Stimulated activated CD8-positive, alpha-beta memory T cell treated with anti-CD3 and anti-CD28 coated beads, Interleukin-4, amount 100 ng/mL, for 1 hour (primary cell): ENCODE measurements at places on chromosomes 1 and 21.
A peak's percentile ranks its signal among the peaks of the same experiment; 100 is the strongest.

- no peak for DNase-seq
Observed at GRCh38 chr1:43451157-43451591, 2.6 kb downstream of the HYI start.

- no peak for DNase-seq
Observed at GRCh38 chr1:102821707-102822106, 286.6 kb downstream of the COL11A1 start.

DNA sequence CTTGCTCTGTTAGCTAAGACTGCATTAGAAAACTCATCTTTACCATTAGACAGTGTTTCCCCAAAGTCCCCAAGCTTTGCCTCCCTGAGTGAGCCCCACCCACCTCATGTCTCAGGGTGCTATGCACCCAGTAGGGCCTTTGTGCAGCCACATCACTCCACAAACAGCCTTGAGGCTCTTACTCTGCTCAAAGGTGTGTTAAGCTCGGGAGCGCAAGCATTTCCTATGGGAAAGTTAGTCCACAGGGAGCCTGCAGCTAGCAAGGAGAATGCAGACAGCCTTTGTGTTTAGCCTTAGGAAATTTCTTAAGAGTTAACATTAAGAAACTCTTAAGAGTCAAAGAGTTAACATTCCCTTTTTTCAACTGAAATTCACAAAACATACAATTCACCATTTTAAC, 278.8 kb downstream of the AJAP1 start:
- no peak for DNase-seq

DNA sequence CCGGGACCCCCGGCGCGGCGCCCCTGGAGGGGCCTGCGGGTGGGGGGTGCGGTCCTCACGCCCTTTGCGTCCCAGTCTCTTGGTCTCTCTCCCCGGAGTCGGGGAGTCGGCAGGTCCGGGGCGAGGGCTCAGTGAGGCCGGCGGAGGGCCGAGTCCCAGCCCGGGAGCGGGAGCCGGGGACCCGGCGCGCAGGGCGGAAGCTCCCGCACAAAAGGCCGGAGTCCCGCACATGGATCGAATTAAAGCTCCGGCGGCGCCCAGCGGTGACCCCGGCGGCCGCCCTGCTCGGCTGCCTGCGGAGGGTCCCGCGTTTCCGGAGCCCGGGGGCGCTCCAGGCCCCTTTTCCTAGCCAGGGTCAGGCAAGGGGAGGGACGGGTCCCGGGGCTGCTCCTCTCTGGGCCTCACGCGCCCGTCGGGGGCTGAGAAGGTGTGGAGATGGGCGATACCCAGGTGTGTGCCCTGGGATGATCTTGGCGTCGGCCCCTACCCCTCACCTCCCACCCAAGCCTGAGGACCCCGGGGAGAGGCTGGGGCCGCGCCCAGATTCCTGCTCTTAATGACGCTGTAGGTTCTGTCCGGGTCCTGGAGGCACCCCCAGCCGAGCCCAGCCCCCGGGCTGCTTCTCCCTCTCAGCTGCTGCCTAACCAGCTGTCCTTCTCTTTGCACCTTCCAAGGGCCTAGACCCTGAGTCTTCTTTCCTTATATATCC, 512 bp downstream of the FBLIM1 start:
- no peak for DNase-seq

DNA sequence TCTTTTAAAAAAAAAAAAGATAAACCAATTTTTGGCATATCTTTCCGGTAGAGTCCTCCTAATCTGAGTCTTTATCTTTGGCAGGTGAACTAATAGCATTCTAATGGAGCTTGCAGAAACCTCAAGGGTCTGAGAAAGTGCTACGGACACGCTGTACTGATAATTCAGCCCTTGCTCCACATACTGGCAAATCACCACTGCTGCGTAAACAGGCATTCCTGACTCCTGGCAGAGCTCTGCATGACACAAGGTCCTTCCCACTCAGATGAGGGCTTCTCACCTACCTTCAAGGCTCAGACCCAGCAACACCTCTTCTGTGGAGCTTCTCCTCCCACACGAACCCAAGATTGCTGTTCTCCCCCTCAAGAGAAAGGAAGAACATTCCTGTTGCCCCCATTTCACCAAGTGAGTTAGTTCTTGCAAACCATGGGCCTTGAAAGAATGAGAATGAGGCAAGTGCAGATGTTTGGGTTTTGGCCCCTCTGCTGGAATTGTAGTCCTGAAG, 48.0 kb downstream of the LYST start:
- DNase-seq = no peak

- no peak for DNase-seq
Observed at GRCh38 chr21:34598931-34599400, 15.9 kb downstream of the RCAN1 start.

DNA sequence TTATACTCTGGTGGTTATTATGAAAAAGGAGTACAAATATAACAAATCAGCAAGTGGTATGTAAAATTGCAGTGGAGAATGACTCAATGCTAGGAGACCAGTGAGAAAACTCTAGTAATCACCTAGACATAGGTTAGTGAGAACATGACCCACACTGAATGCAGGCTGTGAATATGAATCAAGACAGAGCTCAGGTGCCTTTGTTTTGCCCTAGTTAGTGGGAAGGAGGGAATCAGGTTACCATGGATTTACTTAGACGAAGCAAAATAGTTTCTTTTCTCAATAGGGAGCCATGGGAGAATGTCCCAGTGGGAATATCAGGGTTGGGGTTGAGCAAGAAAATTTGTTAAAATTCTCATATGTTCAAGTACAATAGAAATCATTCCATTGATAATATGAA, 10.6 kb upstream of the GCLM start:
- no peak for DNase-seq

DNA sequence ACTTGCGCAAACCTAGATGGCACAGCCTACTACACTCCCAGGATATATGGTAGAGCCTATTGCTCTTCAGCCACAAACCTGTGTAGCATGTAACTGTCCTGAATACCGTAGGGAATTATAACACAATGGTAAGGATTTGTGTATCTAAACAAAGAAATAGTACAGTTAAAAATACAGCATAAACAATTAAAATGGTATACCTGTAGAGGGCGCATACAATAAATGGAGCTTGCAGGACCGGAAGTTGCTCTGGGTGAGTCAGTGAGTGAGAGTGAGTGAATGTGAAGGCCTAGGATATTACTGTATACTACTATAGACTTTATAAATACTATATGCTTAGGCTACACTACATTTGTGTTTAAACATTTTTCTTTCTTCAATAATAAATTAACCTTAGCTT, 99.3 kb downstream of the PLD5 start:
- no peak for DNase-seq

DNA sequence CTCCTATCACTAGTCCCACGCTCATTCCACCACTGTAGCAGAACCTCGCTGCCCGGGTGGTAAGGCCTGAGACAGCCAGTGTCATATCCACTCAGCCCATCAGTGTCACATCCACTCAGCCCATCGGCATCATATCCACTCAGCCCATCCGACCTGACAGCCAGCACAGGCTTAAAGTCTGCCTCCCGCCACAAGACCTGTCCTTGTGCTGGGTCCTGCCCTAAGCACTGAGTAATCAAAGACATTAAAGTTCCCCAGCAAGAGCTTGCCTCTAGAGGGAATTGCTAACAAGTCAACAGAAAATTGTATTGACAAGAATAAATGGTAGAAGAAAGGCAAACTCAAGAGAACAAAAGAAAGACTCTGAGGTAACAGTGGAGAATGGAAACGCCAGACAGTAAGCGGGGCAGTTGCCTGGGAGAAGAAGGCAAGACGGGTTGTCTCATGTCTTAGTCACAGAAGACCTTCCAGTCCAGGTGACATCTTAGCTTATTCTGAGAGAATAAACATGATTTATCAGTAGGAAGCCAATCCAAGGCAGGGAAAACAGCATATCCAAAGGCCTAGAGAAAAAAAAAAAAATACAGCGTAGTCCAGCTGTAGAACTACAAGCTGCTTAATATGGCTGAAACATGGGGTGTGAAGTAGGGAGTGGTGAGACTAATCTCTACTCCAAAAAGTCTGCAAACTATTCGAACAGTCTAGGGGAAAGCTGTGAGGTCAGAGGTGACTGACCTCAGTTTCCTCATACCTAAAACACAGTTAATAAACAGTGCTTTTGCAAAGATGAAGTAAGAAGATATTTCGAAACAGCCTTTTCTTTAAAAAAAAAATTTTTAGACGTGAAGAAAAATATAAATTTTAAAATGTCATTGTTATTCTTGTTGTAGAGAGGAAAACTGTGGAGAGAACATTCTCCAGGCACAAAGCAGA, 1.1 kb downstream of the ITLN1 start:
- no peak for DNase-seq

GRCh38 chr1:162397039-162397448, 14.9 kb downstream of the SH2D1B start:
- DNase-seq = no peak

- no peak for DNase-seq
Observed at GRCh38 chr1:225253784-225254183, 174.1 kb downstream of the LBR start.

GRCh38 chr1:195740862-195741261, 867.4 kb downstream of the KCNT2 start:
- DNase-seq = no peak

DNA sequence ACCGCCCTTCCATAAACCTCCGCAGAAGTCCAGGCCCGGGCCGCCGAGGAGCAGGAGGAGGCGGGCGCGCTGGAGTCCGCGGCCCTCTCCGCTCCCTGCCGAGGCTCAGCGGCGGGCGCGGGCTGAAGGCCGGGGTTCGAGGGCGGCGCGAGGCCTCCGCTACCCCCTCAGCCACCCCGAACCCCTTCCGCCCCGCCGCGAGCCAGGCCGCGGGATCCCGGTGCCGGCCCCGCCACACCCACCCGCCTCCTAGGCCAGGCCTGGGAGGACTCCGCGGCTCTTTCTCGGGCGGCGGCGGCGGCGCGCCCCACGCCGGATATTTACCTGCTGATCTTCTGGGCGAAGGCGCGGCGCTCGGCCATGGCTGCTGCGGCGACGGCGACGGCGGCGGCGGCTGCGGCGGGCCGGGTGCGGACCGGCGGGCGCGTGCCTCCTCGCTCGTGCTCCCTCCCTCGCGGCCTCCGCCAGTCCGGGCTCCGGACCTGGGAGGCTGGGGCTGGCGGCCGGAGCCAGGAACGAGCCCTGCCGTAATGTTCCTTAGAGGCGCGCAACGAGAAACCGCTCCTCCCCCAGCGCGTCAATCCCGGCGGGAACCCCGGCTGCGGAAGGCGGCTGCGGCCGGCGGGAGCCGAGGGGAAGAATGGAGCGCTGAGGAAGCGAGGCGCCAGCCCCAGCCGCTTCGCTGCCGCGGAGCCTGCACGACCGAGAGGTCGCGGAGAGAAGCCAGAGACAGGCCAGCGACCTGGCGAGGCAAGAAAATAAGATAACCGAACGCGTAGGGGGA, at the start of gene DOCK7:
DOCK7 (minus strand) TSS at position 484 of the 784 bp plus-strand sequence; CDS start at position 362, 122 bp downstream.
- no peak for DNase-seq

- peak; percentile 33 for DNase-seq
Observed at GRCh38 chr1:110879758-110880606, 7.0 kb downstream of the CD53 start.

DNA sequence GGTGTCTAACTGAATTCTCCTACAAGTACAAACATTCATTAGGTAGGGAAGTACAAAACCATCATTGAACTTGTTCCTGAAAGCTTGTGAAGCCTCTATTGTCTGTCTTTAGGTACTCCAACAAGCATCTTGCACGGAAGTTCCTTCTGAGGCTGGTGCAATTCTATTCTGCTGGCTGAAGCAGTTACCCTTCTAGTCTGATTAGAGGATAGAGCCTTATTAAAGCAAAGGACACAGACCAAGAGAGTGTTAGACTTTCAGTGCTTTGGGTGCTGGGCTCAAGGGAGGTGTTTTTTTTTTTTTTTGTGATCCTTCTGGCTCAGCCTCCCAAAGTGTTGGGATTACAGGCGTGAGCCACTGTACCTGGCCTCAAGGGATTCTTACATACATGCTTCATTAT, 43.8 kb downstream of the HHAT start:
- DNase-seq = no peak

DNA sequence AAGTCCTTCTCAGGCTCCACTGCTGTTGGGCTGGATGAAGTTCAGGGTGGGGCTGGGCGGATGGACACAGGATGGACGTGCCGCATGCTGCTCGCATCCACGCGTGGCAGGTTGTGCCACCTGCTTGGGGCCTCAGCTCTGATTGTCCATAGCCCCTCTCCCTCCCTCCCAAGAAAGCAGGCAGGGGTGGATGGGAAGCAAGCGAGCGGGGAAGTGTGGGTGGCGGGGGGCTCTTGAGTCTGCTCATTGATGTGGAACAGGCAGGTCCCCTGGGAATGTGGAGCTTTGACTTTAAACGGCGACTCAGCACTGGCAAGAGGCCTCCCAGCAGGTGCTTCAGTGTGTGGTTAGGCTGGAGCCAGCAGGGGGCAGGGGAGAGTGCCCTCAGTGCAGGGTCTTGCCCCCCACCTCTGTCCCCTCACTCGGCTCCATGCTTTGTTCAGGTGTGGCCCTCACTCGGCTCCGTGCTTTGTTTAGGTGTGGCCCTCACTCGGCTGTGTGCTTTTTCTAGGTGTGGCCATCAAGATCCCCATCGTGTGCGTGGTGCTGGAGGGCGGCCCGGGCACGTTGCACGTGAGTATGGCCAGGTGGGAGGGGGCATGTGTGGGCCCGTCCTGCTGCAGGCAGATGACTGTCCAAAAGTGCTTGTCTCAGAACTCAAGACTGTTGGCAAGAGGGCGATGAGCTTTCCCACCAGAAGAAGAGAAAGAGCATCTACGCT, 23.9 kb downstream of the TRPM2 start:
- no peak for DNase-seq

- DNase-seq = no peak
Observed at GRCh38 chr1:183490932-183491331, 18.6 kb downstream of the SMG7 start.

- no peak for DNase-seq
Observed at GRCh38 chr21:28624626-28625025, 368.1 kb downstream of the LTN1 start.

GRCh38 chr21:40881767-40882166, 34.8 kb upstream of the DSCAM start:
- no peak for DNase-seq

GRCh38 chr21:17359781-17360180, 153.1 kb upstream of the CXADR start:
- DNase-seq = no peak

- DNase-seq = no peak
Observed at GRCh38 chr1:229557913-229558414, 543 bp downstream of the ABCB10 start.

- no peak for DNase-seq
Observed at GRCh38 chr1:30714025-30714424, 9.4 kb downstream of the MATN1 start.

- DNase-seq = no peak
Observed at GRCh38 chr1:164575356-164575886, 16.4 kb downstream of the PBX1 start.

DNA sequence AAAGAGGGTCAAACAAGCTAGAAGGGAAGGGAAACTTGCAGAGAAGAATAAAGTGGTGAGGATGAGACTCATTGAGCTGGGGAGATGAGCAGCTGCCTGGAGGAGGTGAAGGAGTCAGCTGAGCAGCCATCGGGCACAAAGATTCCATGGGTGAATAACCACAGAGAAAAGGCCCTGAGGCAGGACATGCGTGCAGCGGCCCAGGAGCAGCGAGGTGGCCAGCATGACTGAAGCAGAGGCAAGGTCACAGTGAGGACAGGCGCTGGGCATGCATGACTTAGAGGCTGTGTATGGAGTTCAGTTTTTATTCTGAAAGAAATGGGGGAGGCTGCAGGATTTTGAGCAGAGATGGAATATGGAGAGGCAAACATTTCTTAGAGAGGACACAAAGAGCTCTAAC, 24.9 kb downstream of the OLFML2B start:
- DNase-seq = no peak

- no peak for DNase-seq
Observed at GRCh38 chr1:147292012-147292411, 49.5 kb downstream of the CHD1L start.
